Esophagus muscularis mucosa (tissue), 4 donors: ENCODE measurements at places on chromosomes 1 and 21. TPM values are rescaled to one million over a fixed set of nuclear protein-coding genes. Genes with fewer than 3 reads are reported as not detected.
A peak's percentile ranks its signal among the peaks of the same experiment; 100 is the strongest.

- no peaks in the 10 kb centered on the region for H3K27me3 ChIP-seq
- no peak overlapping the region for H3K4me3 ChIP-seq
- no peak overlapping the region for H3K27ac ChIP-seq
- DNase-seq = no peak
Observed at GRCh38 chr1:28338897-28339296, 10.1 kb downstream of the MED18 start.

GRCh38 chr1:183246436-183246835 is 60.4 kb downstream of the LAMC2 start:
- peaks cover 6% of the 10 kb centered on the region for H3K4me1 ChIP-seq
- no peak for DNase-seq
- H3K27ac ChIP-seq = no peak overlapping the region
- no peaks in the 10 kb centered on the region for H3K36me3 ChIP-seq
- no peaks in the 10 kb centered on the region for H3K27me3 ChIP-seq
- no peak overlapping the region for H3K4me3 ChIP-seq

DNA sequence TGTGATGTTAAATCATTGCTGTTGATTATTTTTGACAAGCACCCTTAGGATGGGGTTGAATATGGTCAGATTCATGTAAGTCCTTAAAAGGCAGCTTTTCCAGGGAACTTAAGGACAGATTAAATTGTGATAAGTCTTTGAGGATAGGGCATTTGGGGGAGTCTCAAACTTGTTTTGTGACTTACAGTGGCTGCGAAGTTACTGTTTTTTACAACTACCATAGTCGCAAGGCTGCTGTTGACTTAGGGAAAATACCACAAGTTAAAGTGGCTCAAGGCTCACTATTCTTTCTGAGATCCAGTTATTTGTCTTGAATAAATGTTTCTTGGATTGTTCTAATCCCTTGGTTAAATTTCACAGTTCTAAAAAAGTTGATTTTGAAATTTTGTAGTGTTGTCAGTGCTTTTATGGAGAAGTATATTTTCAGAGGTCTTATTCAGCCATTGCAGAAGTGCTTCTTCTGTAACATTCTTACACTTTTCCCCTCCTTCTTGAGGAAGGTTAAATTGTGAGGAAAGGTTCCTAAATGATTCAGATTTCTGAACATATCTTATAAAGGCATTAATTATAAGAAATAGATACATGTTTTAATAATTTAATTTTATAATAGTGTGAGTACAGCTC is 47.0 kb upstream of the MPC2 start:
- H3K27me3 ChIP-seq = no peaks in the 10 kb centered on the region
- DNase-seq = no peak
- no peak overlapping the region for H3K4me3 ChIP-seq
- peaks cover 15% of the 10 kb centered on the region for H3K4me1 ChIP-seq
- no peak overlapping the region for H3K27ac ChIP-seq

DNA sequence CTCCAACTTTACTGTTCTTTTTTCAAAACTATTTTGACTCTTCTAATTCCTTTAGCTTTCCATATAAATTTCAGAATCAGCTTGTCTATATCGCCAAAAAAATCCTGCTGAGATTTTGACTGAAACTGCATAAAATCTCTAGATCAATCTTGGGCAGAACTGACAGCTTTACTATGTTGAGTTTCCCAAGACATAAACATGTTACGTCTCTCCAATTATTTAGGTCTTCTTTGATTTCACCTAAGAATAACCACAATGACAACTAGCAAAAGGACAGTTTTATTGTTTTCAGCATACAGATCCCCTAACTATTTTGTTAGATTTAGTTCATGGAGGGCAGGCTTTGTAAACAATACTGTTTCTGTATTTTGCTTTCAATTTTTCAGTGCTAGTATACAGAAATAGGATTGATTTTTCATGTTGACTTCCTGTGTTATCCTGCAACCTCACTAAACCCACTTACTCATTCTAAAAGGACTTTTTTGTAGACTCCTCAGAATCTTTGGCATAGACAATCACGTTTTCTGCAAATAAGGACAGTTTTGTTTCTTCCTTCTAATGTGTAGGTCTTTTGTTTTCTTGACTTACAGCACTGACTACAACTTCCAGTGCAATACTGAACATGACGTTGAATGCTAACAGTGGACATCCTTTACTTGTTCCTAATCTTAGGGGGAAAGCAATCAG is 63.4 kb downstream of the NPHP4 start:
- no peaks in the 10 kb centered on the region for H3K4me1 ChIP-seq
- H3K27me3 ChIP-seq = no peaks in the 10 kb centered on the region
- DNase-seq = no peak

- no peaks in the 10 kb centered on the region for H3K27me3 ChIP-seq
- no peak overlapping the region for H3K4me3 ChIP-seq
- H3K4me1 ChIP-seq = peaks cover 96% of the 10 kb centered on the region
- peaks cover 44% of the 10 kb centered on the region for H3K36me3 ChIP-seq
Observed at GRCh38 chr1:9246841-9247785, 12.5 kb downstream of the H6PD start.

DNA sequence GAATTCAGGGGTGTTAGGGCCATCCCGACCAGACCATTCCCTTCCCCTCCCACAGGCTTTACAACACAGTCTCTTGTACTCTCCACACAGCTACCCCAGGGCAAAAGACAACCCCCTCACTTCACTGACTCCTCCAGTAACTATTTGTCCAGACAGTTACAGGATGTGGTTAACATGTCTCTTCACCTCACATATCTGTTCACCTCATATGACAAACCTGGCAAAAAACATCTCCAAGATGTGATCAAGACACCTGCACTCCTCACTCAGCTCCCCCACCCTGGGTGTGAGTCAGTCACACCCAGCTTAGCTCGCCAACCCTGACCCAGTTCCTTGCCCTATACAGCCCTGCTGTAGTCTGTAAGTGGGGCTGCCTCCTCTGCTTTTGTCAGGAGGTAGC is 490.5 kb upstream of the CHRM3 start:
- H3K4me1 ChIP-seq = no peaks in the 10 kb centered on the region
- DNase-seq = no peak
- no peak overlapping the region for H3K4me3 ChIP-seq
- H3K27me3 ChIP-seq = no peaks in the 10 kb centered on the region

GRCh38 chr1:220754212-220754917 is 6.2 kb downstream of the MTARC2 start:
- H3K36me3 ChIP-seq = peaks cover 38% of the 10 kb centered on the region
- peaks cover 34% of the 10 kb centered on the region for H3K4me1 ChIP-seq
- DNase-seq = no peak
- H3K27me3 ChIP-seq = no peaks in the 10 kb centered on the region

- DNase-seq = no peak
- H3K4me3 ChIP-seq = no peak overlapping the region
- H3K36me3 ChIP-seq = peaks cover 14% of the 10 kb centered on the region
- H3K27me3 ChIP-seq = no peaks in the 10 kb centered on the region
- peaks cover 3% of the 10 kb centered on the region for H3K4me1 ChIP-seq
- no peak overlapping the region for H3K27ac ChIP-seq
Observed at GRCh38 chr1:173423291-173423690, 53.8 kb upstream of the PRDX6 start.

GRCh38 chr21:46637952-46638746 is 2.7 kb downstream of the PRMT2 start:
- peak overlapping the region; percentile 6 for H3K27ac ChIP-seq
- H3K4me1 ChIP-seq = peaks cover 57% of the 10 kb centered on the region
- peak overlapping the region; percentile 10 for H3K4me3 ChIP-seq
- no peak for DNase-seq

- peaks cover 64% of the 10 kb centered on the region for H3K4me1 ChIP-seq
- peak overlapping the region; percentile 95 for H3K27ac ChIP-seq
- no peak for DNase-seq
- H3K4me3 ChIP-seq = peak overlapping the region; percentile 80
- H3K27me3 ChIP-seq = no peaks in the 10 kb centered on the region
Observed at GRCh38 chr1:203628201-203629015, 1.8 kb downstream of the ATP2B4 start.

- H3K4me1 ChIP-seq = no peaks in the 10 kb centered on the region
- no peaks in the 10 kb centered on the region for H3K27me3 ChIP-seq
- H3K4me3 ChIP-seq = no peak overlapping the region
- no peaks in the 10 kb centered on the region for H3K36me3 ChIP-seq
- no peak overlapping the region for H3K27ac ChIP-seq
- DNase-seq = no peak
Observed at GRCh38 chr1:94013367-94013878, 104.2 kb upstream of the GCLM start.

DNA sequence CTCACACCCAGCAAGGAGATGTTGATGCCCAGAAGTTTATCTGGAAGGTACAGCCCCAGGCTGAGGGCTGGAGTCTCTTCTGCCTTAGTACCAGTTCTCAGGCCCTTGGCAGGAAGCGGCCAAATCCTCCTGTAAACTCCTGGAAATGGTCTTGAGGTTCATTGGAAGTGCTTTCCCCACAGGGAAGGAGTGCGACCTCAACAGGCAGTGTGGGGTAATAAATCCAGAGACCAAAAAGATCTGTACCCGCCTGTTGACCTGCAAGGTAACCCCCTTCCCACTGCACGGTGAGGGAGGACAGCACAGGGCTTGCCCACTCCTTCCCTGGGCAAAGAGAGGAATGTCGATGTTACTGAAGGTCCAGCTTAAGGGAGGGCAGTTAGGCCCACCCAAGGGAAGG is 4.5 kb downstream of the ATXN7L2 start:
- H3K4me3 ChIP-seq = no peak overlapping the region
- H3K27ac ChIP-seq = no peak overlapping the region
- DNase-seq = no peak
- H3K36me3 ChIP-seq = peaks cover 27% of the 10 kb centered on the region
- no peaks in the 10 kb centered on the region for H3K27me3 ChIP-seq

- no peaks in the 10 kb centered on the region for H3K36me3 ChIP-seq
- DNase-seq = no peak
- no peak overlapping the region for H3K4me3 ChIP-seq
- no peak overlapping the region for H3K27ac ChIP-seq
- H3K4me1 ChIP-seq = no peaks in the 10 kb centered on the region
- H3K27me3 ChIP-seq = peaks cover 5% of the 10 kb centered on the region
Observed at GRCh38 chr1:233513431-233513830, 100.5 kb upstream of the KCNK1 start.

GRCh38 chr1:219988387-219988786 is 57.9 kb downstream of the EPRS1 start:
- no peaks in the 10 kb centered on the region for H3K27me3 ChIP-seq
- DNase-seq = no peak
- no peaks in the 10 kb centered on the region for H3K4me1 ChIP-seq
- peaks cover 61% of the 10 kb centered on the region for H3K36me3 ChIP-seq

- H3K4me1 ChIP-seq = peaks cover 30% of the 10 kb centered on the region
- DNase-seq = no peak
- no peak overlapping the region for H3K27ac ChIP-seq
- no peak overlapping the region for H3K4me3 ChIP-seq
Observed at GRCh38 chr1:75127916-75128717, 6.1 kb upstream of the LHX8 start.

DNA sequence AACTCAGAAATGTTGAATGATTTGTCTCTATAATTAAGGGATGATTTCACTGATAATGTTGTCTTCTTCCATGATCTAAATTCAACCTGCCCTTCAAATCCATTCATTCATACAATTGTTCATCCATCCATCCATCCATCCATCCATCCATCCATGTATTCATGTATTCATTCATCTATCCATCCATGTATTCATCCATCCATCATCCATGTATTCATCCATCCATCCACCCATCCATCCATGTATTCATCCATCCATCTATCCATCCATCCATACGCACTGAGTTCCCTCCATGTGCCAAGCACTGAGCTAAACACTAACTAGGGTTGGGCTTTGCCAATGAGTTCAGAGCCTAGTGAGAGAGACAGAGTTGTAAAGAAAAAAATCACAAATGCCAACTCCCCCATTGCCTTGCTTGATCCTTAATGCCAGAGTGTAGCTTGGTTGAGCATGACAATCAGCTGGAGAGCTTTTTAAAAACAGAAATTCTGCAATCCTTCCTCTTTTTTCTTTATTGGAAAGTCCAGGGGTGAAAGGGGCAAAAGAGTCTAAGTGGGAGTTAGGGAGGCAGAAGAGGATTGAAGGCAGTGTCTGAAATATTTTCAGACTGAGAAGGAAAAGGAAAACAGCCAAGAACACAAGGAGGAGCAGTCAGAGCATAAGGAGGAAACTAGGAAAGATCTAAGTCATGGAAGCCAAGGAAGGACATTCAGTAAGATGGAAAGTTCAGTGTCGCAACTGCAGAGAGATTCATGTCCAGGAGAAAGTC is 92.4 kb upstream of the ERG start:
- no peaks in the 10 kb centered on the region for H3K27me3 ChIP-seq
- no peaks in the 10 kb centered on the region for H3K36me3 ChIP-seq
- H3K4me3 ChIP-seq = no peak overlapping the region
- H3K4me1 ChIP-seq = no peaks in the 10 kb centered on the region
- no peak for DNase-seq

DNA sequence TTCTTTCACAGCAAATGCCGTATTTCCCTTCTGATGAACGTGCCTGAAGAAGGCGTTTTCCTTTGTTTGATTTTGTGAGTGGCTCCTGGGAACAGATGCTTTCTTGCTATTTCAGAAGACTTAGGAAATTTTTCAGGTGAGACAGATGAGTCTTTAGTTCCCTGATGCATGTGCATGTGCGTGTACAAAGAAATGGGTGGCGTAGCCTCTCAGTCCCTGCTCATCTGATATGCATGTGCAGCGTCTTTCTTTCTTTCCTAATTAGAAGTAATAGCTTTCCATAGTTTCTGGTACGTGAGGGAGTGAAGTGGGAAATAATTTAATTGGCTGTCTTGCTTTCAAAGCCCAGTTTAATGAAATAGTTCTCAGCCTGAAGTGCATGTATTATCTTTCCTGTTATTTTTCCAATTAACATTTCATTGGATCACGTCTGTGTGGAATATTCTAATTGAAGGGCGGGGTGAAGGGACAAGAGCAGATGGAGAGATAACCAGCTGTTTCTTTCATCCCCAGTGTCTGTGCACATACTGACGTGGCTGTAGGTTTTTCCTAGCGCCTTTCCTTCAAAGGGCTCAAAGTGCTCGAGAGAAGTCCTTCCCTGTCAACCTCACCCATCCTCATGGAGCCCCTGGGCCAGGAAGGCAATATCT is 104.3 kb downstream of the FAM78B start:
- H3K36me3 ChIP-seq = no peaks in the 10 kb centered on the region
- no peak overlapping the region for H3K4me3 ChIP-seq
- H3K27ac ChIP-seq = no peak overlapping the region
- H3K27me3 ChIP-seq = no peaks in the 10 kb centered on the region
- no peaks in the 10 kb centered on the region for H3K4me1 ChIP-seq
- no peak for DNase-seq

DNA sequence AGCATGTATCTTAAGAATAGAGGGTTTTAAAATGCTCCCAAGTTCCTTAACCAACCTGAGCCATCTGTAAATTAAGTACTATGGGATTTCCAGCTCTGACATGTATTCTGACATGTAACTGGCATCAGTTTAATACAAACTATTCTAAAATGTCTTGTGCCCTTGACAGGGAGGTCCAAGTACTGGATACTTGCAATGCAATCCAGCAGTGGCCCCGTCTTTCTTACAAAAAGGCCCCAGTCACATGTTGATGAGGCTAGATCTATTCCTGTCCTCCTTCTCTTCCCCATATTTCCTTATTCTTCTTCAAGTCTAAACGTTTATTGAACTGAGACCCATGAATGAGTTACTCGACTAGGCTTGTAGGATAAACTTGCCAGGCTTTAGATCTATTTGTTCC is 46.4 kb downstream of the MRPL39 start:
- peaks cover 20% of the 10 kb centered on the region for H3K4me1 ChIP-seq
- peaks cover 12% of the 10 kb centered on the region for H3K36me3 ChIP-seq
- DNase-seq = no peak
- H3K27ac ChIP-seq = no peak overlapping the region

Gene CRYBG2
- not detected for total RNA-seq

Gene FCAMR
- not detected for total RNA-seq

Gene F3
- 56.3 TPM for total RNA-seq

Gene SAMD13
- total RNA-seq = not detected
